ENCODE measurements at places on chromosomes 2 and 18.

- H3K4me3 ChIP-seq: no peak overlapping the region
- H3K4me1 ChIP-seq: no peaks in the 10 kb centered on the region
- no peaks in the 10 kb centered on the region for H3K36me3 ChIP-seq
- peaks cover 2% of the 10 kb centered on the region for H3K27me3 ChIP-seq
- DNase-seq: peak; percentile 14
These were observed 40.0 kb upstream of the STPG4 start for GRCh38 chr2:47195148-47195547.

GRCh38 chr2:36214691-36215090 is 140.9 kb upstream of the CRIM1 start:
- no peaks in the 10 kb centered on the region for H3K36me3 ChIP-seq
- no peak overlapping the region for H3K4me3 ChIP-seq
- H3K27ac ChIP-seq: no peak overlapping the region
- no peaks in the 10 kb centered on the region for H3K27me3 ChIP-seq

GRCh38 chr18:51164342-51164741 is 33.1 kb downstream of the MEX3C start:
- no peaks in the 10 kb centered on the region for H3K27me3 ChIP-seq
- no peak overlapping the region for H3K4me3 ChIP-seq
- no peaks in the 10 kb centered on the region for H3K36me3 ChIP-seq

GRCh38 chr2:157364257-157364974 is 38.8 kb upstream of the ERMN start:
- H3K4me3 ChIP-seq: no peak overlapping the region
- H3K36me3 ChIP-seq: peaks cover 33% of the 10 kb centered on the region
- H3K27ac ChIP-seq: peak overlapping the region; percentile 52
- DNase-seq: no peak

DNA sequence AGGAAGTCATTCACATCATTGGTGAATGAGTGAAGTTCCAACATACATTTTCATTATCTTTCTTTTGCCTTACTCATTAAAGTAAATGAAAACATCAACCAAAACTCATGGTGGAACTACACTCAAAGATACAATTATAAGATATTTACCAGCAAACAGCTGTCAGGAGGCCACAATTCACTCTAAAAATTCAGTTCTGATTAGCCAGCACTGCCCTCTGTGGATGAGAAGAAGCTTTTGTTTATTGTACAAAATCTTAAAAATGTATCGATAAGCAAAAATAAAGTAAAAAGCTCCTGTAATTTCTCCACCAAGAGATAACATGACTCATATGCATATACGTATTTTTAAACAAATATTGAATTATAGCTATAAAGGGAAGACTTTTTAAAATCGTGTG is 73.5 kb upstream of the RAPGEF4 start:
- no peaks in the 10 kb centered on the region for H3K4me1 ChIP-seq
- H3K27ac ChIP-seq: no peak overlapping the region
- no peak for DNase-seq
- no peak overlapping the region for H3K4me3 ChIP-seq

DNA sequence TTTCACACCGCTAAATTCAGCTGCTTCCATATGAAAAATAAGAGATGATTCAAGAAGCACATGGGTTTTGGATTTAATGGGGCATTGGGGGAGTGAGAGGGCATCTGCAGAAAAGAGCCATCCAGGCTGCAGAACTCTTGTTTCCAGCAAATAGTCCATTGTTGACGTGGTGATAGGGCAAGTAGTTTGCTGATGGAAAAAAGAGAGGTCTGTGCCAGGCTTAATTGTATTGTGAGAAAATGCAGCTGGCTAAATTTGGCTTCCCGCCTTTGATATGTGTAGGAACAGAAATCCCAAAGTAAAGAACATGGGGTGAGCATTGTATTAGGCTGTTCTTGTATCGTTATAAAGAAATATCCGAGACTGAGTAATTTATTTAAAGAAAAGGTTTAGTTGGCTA is 199.5 kb downstream of the SETBP1 start:
- H3K4me1 ChIP-seq: peaks cover 9% of the 10 kb centered on the region
- H3K36me3 ChIP-seq: no peaks in the 10 kb centered on the region
- no peak for DNase-seq

DNA sequence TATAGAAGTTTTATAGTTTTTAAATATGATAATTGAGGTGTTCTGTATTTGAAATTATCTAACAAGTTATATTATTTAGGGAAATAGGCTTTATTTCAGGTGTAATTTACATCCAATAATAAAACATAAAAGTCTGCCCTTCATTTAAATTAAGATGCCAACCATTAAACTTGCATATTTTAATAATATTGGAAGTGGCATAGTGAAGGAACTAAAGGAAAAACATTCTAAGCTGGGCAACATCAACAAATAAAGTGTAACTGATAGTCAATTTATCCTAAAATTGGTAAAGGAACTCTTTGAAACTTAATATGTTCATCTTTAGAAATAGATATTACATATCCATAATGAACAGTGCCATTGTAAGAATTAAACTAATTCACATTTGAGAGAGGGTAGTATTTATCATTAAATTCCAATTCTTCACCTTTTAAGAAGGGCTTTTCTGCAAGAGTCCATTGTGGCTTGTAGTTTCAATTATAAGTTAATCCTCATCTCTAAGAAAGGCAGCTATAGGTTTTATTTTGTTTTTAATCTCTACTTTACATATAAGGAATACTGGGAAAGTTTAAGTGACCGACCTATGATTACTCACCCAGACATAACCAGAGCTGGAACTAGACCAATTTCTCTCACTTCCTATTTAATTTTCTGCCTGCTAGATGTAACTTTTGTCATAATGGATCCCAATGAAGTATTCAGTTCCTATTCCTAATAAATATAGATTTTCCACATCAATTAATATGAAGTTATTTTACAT is 401.6 kb downstream of the XIRP2 start:
- H3K36me3 ChIP-seq: no peaks in the 10 kb centered on the region
- no peak overlapping the region for H3K27ac ChIP-seq
- DNase-seq: no peak
- H3K4me3 ChIP-seq: no peak overlapping the region

- no peaks in the 10 kb centered on the region for H3K36me3 ChIP-seq
- no peak overlapping the region for H3K27ac ChIP-seq
- H3K4me1 ChIP-seq: no peaks in the 10 kb centered on the region
- H3K4me3 ChIP-seq: no peak overlapping the region
- DNase-seq: no peak
- peaks cover 3% of the 10 kb centered on the region for H3K27me3 ChIP-seq
These were observed 6.2 kb upstream of the CNTNAP5 start for GRCh38 chr2:124018890-124019289.

DNA sequence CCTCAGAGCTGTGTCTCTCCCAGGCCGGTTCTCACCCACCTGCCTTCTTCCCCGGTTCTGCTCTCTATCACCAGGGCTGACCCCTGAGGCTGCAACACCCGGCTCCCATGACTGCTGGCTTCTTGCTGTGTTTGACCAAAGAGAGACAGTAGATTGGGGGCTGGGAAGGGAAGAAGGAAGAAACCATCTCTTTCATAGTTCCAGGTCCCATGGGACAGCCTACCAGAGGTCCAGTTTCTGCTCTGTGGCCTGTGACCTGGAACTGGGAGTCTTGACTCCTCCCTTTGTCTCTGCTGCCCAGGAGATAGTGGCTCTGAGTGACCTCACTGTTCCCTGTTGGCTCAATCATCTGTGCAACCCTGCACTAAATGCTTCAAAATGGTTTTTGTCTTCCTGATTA is 38.1 kb downstream of the ALPK2 start:
- no peak overlapping the region for H3K4me3 ChIP-seq
- H3K4me1 ChIP-seq: no peaks in the 10 kb centered on the region
- H3K36me3 ChIP-seq: no peaks in the 10 kb centered on the region
- no peak overlapping the region for H3K27ac ChIP-seq

- DNase-seq: no peak
- H3K4me1 ChIP-seq: peaks cover 11% of the 10 kb centered on the region
- no peak overlapping the region for H3K27ac ChIP-seq
- H3K4me3 ChIP-seq: no peak overlapping the region
These were observed 159.7 kb upstream of the ZNF236 start for GRCh38 chr18:76662626-76663025.

GRCh38 chr2:179856205-179856604 is 5.2 kb downstream of the ZNF385B start:
- no peak for DNase-seq
- no peaks in the 10 kb centered on the region for H3K36me3 ChIP-seq
- H3K27me3 ChIP-seq: peaks cover 29% of the 10 kb centered on the region
- H3K4me1 ChIP-seq: peaks cover 4% of the 10 kb centered on the region
- H3K27ac ChIP-seq: no peak overlapping the region

DNA sequence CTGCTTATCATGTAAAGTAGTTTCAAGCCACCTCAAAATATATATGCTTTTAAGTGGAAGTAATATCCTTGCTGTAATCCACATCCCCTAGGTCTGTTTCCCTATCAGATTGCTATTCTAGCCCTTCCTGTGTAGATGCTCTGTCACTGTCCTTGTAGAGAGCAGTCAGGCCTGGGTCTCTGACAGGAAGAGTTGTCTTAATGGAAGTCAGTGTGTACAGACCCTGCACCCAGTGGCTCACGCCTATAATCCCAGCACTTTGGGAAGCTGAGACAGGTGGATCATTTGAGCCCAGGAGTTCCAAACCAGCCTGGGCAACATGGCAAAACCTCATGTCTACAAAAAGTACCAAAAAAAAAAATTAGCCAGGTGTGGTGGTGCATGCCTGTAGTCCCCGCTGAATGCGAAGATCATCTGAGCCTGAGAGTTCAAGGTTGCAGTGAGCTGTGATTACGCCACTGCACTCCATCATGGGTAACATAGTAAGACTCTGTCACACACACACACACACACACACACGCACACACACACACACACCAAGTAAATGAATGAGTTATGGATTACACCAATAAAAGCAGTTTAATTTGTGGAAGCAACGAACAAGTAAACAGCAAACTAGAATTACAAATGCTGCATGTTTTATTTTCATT is 70.2 kb upstream of the DSC1 start:
- H3K36me3 ChIP-seq: no peaks in the 10 kb centered on the region
- H3K27ac ChIP-seq: no peak overlapping the region
- no peak overlapping the region for H3K4me3 ChIP-seq
- H3K27me3 ChIP-seq: no peaks in the 10 kb centered on the region

DNA sequence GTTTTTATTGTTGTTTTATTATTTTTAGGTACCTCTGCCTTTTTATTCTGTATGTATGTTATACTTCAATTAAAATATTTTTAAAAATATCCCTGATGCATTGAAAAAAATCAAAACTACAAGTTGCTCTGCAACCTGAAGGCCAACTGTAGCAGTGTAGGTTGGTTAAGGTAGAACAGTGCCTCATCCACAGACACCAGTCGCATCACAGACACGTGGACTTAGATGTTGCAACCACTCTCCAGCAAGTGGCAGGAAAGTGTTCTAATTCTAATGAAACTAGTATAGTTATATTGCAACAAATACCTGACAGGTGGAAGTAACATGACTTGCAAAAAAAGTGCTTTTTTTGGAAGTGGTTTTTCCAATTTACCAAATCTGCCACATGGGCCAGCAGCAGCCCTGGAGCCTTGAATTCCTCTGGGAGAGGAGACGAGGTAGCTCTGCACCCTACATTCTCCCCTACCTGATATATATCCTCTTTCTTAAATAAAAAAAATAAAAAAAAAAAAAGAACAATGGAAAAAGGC is 28.4 kb upstream of the SLC3A1 start:
- H3K36me3 ChIP-seq: no peaks in the 10 kb centered on the region
- no peaks in the 10 kb centered on the region for H3K27me3 ChIP-seq
- H3K4me1 ChIP-seq: peaks cover 12% of the 10 kb centered on the region
- no peak for DNase-seq

- H3K36me3 ChIP-seq: no peaks in the 10 kb centered on the region
- no peak overlapping the region for H3K27ac ChIP-seq
- no peak for DNase-seq
- no peaks in the 10 kb centered on the region for H3K4me1 ChIP-seq
- H3K4me3 ChIP-seq: no peak overlapping the region
These were observed 326.3 kb downstream of the EPHA4 start for GRCh38 chr2:221245772-221246171.

GRCh38 chr18:59085126-59085794 is 54.4 kb upstream of the SEC11C start:
- H3K4me1 ChIP-seq: peaks cover 12% of the 10 kb centered on the region
- H3K27ac ChIP-seq: no peak overlapping the region
- H3K27me3 ChIP-seq: peaks cover 13% of the 10 kb centered on the region
- H3K4me3 ChIP-seq: no peak overlapping the region
- DNase-seq: no peak
- no peaks in the 10 kb centered on the region for H3K36me3 ChIP-seq

DNA sequence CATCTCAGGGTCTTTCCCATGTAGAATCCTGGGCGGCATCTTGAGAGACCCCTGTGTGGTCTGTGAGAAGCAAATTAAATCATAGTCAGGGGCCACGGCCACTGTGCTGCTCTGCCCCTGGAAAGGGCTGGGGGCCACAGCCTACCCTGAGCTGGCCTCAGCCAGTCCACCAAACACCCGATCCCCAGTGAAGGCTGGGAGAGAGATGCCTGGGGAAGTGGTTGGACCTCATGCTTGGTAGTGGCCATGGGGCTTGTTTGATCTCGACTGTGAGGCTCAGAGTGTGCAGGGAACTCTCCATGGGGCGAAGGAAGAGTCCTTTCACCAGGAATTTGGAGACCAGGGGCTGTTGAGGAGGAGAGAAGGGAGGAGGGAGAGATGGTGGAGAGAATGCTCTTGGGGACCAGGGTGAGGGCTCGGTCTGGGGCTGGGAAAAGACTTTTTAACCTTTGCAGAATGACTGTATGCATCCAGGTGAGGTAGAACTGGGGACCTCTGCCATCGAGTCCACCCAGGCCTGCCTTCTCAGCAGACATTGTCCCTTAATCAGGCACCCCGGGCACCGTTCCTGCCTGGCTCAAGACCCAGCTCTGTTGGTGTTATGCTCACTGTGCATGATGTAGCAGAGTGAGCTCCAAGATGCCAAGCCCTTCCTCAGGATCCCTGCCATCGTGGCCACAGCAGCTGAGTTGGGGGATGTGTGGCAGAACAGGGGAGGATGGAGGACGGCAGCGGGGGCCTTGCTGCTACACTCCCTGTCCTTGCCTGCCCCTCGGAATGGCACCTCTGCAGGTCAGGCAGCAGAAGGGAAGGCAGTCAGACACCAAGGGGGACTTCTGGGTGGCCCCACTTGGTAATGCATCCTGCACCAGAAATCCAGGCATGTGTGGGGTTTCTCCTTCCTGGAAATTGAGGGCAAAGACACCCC is 249.9 kb downstream of the DYSF start:
- H3K4me1 ChIP-seq: no peaks in the 10 kb centered on the region
- H3K36me3 ChIP-seq: no peaks in the 10 kb centered on the region
- H3K27ac ChIP-seq: no peak overlapping the region
- no peak overlapping the region for H3K4me3 ChIP-seq
- DNase-seq: no peak
- H3K27me3 ChIP-seq: peaks cover 2% of the 10 kb centered on the region

- H3K4me3 ChIP-seq: no peak overlapping the region
- H3K36me3 ChIP-seq: peaks cover 48% of the 10 kb centered on the region
- no peaks in the 10 kb centered on the region for H3K4me1 ChIP-seq
- no peak overlapping the region for H3K27ac ChIP-seq
These were observed 53.1 kb downstream of the VIL1 start for GRCh38 chr2:218471982-218472381.

All from activated CD4-positive, alpha-beta T cell treated with anti-CD3 and anti-CD28 coated beads for 36 hours (primary cell).